ENCODE measurements at places on chromosomes 6 and 20.
A peak's percentile ranks its signal among the peaks of the same experiment; 100 is the strongest.

GRCh38 chr6:3296537-3296936 lies 37.8 kb downstream of the PSMG4 start:
- H3K4me1 ChIP-seq, result no peaks in the 10 kb centered on the region
- H3K36me3 ChIP-seq, result no peaks in the 10 kb centered on the region
- H3K27ac ChIP-seq, result no peak overlapping the region
- no peak for DNase-seq

- DNase-seq, result peak; percentile 81
- peak overlapping the region; percentile 99 for H3K27ac ChIP-seq
- H3K4me3 ChIP-seq, result peak overlapping the region; percentile 32
- H3K4me1 ChIP-seq, result peaks cover 18% of the 10 kb centered on the region
- peaks cover 9% of the 10 kb centered on the region for H3K36me3 ChIP-seq
Observed at GRCh38 chr20:49768204-49769047, 44.2 kb upstream of the SLC9A8 start.

- no peak overlapping the region for H3K4me3 ChIP-seq
- H3K4me1 ChIP-seq, result no peaks in the 10 kb centered on the region
- no peak for DNase-seq
- H3K27me3 ChIP-seq, result no peaks in the 10 kb centered on the region
- H3K36me3 ChIP-seq, result no peaks in the 10 kb centered on the region
Observed at GRCh38 chr20:50215101-50215690, 24.6 kb downstream of the CEBPB start.

GRCh38 chr20:431012-431904 lies 23.2 kb downstream of the RBCK1 start:
- DNase-seq, result peak; percentile 81
- peaks cover 11% of the 10 kb centered on the region for H3K36me3 ChIP-seq
- H3K4me3 ChIP-seq, result no peak overlapping the region
- H3K4me1 ChIP-seq, result peaks cover 3% of the 10 kb centered on the region
- H3K27me3 ChIP-seq, result peaks cover 5% of the 10 kb centered on the region

DNA sequence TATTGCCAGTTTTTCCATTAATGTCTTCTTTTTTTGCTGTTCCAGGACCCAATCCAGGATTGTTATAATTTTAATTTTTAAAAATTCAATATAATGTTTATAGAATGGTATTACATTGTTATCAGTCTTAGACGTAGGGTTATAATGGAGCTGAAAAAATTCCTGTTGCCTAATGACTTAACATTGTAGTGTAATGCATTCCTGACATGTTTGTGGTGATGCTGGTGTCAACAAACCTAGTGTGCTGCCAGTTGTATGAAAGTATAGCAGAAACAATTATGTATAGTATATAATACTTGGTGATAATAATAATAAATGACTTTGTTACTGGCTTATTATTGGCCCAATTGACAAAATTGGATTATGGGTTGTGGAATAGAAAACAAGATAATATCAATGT lies 30.4 kb downstream of the KIZ start:
- H3K27ac ChIP-seq, result no peak overlapping the region
- no peak for DNase-seq
- H3K4me3 ChIP-seq, result no peak overlapping the region
- no peaks in the 10 kb centered on the region for H3K27me3 ChIP-seq

GRCh38 chr6:35968821-35969220 lies 47.9 kb upstream of the SRPK1 start:
- no peak overlapping the region for H3K27ac ChIP-seq
- H3K4me3 ChIP-seq, result no peak overlapping the region
- no peaks in the 10 kb centered on the region for H3K36me3 ChIP-seq
- DNase-seq, result no peak
- H3K27me3 ChIP-seq, result no peaks in the 10 kb centered on the region
- no peaks in the 10 kb centered on the region for H3K4me1 ChIP-seq

GRCh38 chr6:52523378-52524142 lies 53.3 kb downstream of the TRAM2 start:
- no peaks in the 10 kb centered on the region for H3K27me3 ChIP-seq
- H3K36me3 ChIP-seq, result no peaks in the 10 kb centered on the region
- no peak overlapping the region for H3K27ac ChIP-seq
- DNase-seq, result no peak
- no peaks in the 10 kb centered on the region for H3K4me1 ChIP-seq

DNA sequence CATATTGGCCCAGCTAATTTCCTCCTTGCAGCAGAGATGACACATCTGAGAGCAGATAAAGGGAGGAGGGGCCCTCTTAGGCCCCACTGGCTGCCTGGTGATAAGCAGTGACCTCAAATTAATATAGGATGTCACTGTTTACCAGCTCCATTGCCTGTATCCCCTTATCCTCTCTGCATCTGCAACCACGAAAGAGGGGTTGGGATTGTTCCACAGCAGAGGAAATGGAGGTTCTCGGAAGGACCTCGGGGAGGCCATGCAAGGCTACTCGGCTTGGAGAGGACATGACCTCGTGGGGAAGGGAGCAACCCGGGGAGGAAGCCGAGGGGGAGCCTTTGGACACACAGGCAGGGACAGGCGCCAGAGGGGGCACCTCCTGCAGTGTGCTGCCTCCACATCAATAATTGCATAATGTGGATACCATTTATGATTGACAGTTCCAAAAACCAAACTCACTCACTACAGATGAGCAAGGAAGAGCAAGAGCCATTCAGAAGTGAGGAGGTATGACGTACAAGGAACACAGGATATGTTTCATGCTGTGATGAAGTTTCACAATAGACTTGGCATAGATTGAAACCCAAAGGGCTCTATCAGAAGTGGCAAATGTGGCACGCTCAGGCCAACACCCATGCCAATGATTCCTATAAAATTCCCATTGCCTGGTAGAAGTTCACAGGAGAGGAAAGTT lies 177.2 kb upstream of the RNF24 start:
- H3K4me3 ChIP-seq, result no peak overlapping the region
- H3K27ac ChIP-seq, result no peak overlapping the region
- no peaks in the 10 kb centered on the region for H3K36me3 ChIP-seq
- H3K27me3 ChIP-seq, result no peaks in the 10 kb centered on the region
- no peak for DNase-seq
- no peaks in the 10 kb centered on the region for H3K4me1 ChIP-seq

GRCh38 chr6:34004706-34005105 lies 141.2 kb downstream of the GRM4 start:
- H3K27me3 ChIP-seq, result peaks cover 48% of the 10 kb centered on the region
- DNase-seq, result no peak
- no peaks in the 10 kb centered on the region for H3K4me1 ChIP-seq
- no peak overlapping the region for H3K4me3 ChIP-seq
- no peak overlapping the region for H3K27ac ChIP-seq

DNA sequence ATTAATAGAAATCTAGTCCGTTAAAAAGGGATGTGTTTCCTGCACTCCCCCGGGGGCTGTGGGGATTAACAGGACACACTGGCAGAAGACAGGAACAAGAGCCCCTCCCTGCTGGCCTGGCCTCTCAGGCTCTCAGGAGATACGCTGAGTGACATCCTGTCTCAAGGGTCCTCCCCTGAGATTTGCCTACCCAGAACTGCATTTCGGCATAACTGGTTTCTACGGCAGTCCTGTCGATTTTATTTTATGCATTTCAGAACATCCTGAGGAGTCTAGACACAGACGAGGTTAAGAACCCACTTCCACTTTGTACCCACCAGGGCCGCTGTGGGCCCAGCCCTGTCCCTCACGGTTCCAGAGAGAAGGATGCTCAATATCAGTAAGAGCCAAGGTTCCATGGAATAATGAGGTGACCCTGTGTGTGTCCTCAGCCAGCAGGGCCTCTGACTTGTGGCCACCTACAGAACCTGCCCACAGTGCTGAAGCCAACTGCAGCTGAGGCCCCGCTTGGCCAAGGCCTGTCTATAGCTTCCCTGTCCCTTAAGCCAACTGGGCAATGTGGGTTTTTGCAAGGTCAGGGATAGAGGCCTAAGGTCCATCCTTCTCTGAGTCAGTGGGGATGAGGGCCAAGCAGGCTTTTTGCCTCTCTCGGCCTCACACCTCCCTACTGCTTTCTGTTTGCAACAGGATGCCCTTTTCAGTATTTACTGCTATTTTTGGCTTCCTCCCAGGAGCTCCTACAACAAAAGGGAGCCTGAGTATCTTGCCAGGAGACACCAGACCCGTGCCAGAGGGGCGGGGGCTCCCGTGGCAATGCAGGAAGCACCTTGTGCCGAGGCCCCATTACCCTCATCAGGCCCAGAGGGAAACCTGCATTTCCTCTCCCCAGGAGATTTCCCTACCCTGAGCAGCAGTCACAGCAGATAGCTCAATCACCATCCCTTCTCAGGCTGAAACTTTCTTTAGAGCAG lies 14.7 kb downstream of the UQCC2 start:
- no peak overlapping the region for H3K4me3 ChIP-seq
- peak overlapping the region; percentile 18 for H3K27ac ChIP-seq
- 0 out of 2 replicates have a peak, but pooled peaks cover 3% of the 10 kb centered on the region for H3K4me1 ChIP-seq
- peak; percentile 62 for DNase-seq
- no peaks in the 10 kb centered on the region for H3K27me3 ChIP-seq

DNA sequence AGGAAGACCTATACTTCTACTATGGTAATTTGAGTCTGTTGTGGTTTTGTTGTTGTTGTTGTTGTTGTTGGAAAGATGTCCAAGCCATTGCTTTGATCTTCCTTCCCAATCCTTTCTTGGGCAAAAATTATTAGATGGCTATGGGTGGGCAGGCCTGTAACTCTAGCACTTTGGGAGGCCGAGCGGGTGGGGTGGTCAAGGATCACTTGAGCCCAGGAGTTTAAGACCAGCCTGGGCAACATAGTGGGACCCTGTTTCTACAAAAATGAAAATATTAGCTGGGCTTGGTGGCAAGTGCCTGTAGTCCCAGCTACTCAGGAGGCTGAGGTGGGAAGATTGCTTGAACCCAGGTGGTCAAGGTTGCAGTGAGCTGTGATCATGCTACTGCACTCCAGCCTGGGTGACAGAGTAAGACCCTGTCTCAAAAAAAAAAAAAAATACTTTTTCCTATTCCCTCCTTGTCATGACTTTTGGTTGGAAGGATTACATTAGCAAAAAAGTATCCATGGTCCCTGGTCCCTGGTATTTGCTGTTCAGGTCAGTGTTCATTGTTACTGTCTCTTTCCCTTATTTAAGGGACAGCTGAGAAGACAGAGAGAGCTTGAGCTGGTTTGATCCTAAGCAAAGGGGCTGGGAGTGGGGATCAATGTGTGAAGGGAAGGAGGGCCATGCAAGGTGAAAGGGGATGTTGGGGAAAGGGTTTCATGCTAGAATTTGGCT lies 11.7 kb downstream of the NEU1 start:
- no peaks in the 10 kb centered on the region for H3K4me1 ChIP-seq
- no peak for DNase-seq
- H3K4me3 ChIP-seq, result no peak overlapping the region
- H3K27me3 ChIP-seq, result no peaks in the 10 kb centered on the region
- H3K27ac ChIP-seq, result no peak overlapping the region
- peaks cover 12% of the 10 kb centered on the region for H3K36me3 ChIP-seq

GRCh38 chr20:25538838-25539665 lies 46.3 kb downstream of the NINL start:
- H3K36me3 ChIP-seq, result peaks cover 14% of the 10 kb centered on the region
- H3K4me3 ChIP-seq, result no peak overlapping the region
- H3K4me1 ChIP-seq, result peaks cover 5% of the 10 kb centered on the region
- no peak for DNase-seq
- H3K27me3 ChIP-seq, result no peaks in the 10 kb centered on the region
- H3K27ac ChIP-seq, result no peak overlapping the region

GRCh38 chr6:127343809-127344659 lies 625 bp upstream of the ECHDC1 start:
- peaks cover 6% of the 10 kb centered on the region for H3K36me3 ChIP-seq
- no peak for DNase-seq
- peak overlapping the region; percentile 50 for H3K27ac ChIP-seq
- H3K4me1 ChIP-seq, result peaks cover 11% of the 10 kb centered on the region
- H3K4me3 ChIP-seq, result no peak overlapping the region
- H3K27me3 ChIP-seq, result no peaks in the 10 kb centered on the region

- no peaks in the 10 kb centered on the region for H3K4me1 ChIP-seq
- H3K36me3 ChIP-seq, result no peaks in the 10 kb centered on the region
- no peaks in the 10 kb centered on the region for H3K27me3 ChIP-seq
- no peak for DNase-seq
- no peak overlapping the region for H3K4me3 ChIP-seq
Observed at GRCh38 chr6:16518265-16518664, 243.0 kb downstream of the ATXN1 start.

GRCh38 chr20:13276945-13277541 lies 56.0 kb downstream of the ISM1 start:
- no peak for DNase-seq
- H3K36me3 ChIP-seq, result no peaks in the 10 kb centered on the region
- no peak overlapping the region for H3K27ac ChIP-seq

DNA sequence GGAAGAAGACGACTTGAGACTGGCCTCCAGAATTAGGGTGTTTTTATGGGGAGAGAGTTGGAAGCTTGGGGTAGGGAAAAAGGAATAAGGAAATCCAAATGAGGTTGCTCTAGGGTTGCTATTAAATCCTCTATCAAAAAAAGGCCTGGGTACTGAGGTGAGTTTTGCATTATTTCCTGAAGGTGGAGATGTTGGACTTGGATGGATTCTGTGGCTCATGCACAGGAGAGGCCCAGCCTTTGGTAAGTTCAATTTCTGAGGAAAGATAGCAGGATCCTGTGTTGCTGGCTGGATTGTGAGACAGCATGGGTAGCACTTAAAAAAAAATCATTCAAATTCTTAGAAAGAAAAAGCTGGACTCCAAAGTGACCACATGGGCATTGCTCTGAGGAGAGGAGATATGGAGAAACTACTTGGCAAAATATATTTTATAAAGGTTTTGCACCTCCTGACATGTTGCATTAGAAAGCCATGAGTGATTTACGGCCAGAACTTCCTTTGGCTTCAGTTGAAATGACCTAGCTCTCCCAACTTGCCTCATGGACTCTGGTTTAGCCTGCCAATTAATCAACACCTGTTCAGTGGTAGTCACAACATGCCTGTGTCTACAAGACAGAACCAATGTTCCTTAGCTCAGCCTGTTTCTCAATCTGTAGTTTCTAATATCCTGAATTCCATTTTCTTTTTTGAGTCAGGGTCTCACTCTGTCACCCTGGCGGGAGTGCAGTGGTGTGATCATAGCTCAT lies 152.1 kb upstream of the RALGAPA2 start:
- DNase-seq, result no peak
- no peaks in the 10 kb centered on the region for H3K27me3 ChIP-seq
- no peak overlapping the region for H3K4me3 ChIP-seq
- H3K27ac ChIP-seq, result no peak overlapping the region
- H3K4me1 ChIP-seq, result no peaks in the 10 kb centered on the region
- H3K36me3 ChIP-seq, result no peaks in the 10 kb centered on the region

DNA sequence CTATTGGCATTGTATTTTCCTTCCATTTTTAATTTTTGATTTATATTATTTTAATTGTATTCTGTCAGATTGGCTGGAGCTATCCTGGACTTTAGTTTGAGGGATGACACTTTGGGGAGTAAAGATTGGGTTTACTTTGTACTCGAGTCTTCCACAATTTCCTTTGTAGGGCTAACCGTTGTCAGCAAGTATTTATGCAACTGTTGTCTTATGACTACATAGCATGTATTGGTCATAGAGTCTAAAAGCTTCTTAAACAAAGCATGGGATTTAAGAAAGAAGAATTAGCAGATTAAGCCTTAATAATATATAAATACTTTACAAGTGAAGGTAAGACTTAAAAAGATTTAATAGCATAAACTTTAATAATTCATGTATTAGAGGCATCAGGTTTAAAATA lies 19.6 kb downstream of the FARS2 start:
- no peak overlapping the region for H3K4me3 ChIP-seq
- peaks cover 2% of the 10 kb centered on the region for H3K4me1 ChIP-seq
- H3K27me3 ChIP-seq, result no peaks in the 10 kb centered on the region
- DNase-seq, result no peak

- no peaks in the 10 kb centered on the region for H3K4me1 ChIP-seq
- H3K36me3 ChIP-seq, result no peaks in the 10 kb centered on the region
- no peak overlapping the region for H3K4me3 ChIP-seq
- DNase-seq, result no peak
- no peaks in the 10 kb centered on the region for H3K27me3 ChIP-seq
Observed at GRCh38 chr20:31849306-31849930, 4.0 kb upstream of the FOXS1 start.

Data from H9 (cell line).